ENCODE measurements at places on chromosomes 5 and 9. TPM values are rescaled to one million over a fixed set of nuclear protein-coding genes. Genes with fewer than 3 reads are reported as not detected.

GRCh38 chr5:132473019-132473531, 17.5 kb downstream of the IRF1 start:
- DNase-seq: no peak

DNA sequence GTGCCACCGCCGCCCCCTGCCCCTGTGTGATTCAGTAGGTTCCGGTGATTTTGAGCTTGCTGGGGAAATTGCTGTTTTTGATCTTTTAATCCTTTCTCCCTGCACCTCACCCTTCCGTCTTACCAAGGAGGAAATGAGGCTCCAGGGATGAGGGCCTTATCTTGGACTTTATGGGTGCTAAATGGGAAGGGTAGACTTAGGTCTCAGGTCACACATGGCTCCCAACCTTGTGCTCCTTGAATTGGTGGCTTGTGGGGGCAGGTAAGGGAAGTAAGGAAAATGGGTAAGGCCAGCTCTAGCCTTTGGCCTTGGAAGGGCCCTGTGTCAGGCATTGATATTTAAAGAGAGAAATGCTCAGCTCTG, 1.9 kb downstream of the ERGIC1 start:
- DNase-seq: no peak

GRCh38 chr9:37787059-37787458, 2.2 kb upstream of the EXOSC3 start:
- DNase-seq: no peak

- DNase-seq: no peak
Measured at GRCh38 chr5:103033696-103034095, 86.2 kb downstream of the GIN1 start.

DNA sequence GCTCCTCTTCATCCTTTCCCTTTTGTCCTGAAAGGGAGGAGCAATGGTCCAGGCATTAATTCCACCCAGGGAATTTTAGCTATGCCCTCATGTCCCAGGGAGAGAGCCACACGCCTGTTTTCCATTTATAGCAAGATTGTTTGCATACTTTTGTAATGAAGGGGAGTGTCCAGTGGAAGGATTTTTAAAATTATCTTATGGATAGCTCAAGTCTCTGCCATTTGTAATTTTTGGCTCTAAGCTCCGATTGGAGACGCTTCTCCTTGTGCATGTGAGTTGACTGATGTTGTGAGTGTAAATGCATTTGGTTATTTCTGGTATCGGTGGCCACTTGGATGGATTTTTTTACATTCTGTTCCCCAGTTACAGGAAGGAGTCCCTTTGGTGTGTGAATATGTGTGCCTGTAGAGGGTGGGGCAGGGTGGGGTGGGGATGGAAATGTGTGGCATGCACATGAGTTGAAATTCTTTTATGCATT, 7.2 kb upstream of the RPL26L1 start:
- DNase-seq: no peak

GRCh38 chr5:174355208-174355612, 309.7 kb downstream of the NSG2 start:
- no peak for DNase-seq

ZNF346 gene
- 34.4 TPM for total RNA-seq

S1PR3 gene
- 8.2 TPM for total RNA-seq

GRCh38 chr9:131943351-131943841, 136.3 kb downstream of the MED27 start:
- peak; percentile 23 for DNase-seq

ANKRD18B gene
- total RNA-seq: 21.6 TPM

DNA sequence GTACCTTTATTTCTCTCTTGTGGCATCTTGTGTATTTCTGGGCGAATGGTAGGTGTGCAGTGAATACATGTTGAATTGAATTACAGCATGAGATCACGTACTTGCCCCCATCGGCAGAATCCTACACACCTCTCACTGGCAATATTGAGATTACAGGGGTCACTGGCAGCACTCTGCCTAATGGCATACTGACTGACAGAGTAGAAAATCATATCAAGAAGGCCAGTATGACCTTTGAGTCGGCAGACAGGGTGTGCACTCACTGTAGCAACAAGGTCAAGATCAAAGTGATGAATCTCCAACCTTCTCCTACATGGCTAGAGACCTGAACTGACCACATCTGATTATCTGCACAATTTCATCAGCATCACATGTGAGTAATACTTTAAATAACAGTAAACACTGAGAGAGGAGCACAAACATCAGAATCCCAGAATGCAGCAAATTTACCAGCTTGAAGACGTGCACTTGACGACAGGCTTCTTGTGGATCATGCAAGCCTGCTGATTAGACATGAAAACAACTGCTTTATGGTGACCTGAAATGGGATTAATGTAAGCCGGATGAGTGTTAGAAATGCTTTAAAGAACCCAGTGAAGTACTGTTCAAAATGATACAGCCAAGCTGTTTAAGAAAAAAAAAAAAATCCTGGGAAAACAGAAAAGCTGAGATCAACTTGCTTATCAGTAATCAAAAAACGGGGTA, 267.1 kb upstream of the EFNA5 start:
- no peak for DNase-seq

DNA sequence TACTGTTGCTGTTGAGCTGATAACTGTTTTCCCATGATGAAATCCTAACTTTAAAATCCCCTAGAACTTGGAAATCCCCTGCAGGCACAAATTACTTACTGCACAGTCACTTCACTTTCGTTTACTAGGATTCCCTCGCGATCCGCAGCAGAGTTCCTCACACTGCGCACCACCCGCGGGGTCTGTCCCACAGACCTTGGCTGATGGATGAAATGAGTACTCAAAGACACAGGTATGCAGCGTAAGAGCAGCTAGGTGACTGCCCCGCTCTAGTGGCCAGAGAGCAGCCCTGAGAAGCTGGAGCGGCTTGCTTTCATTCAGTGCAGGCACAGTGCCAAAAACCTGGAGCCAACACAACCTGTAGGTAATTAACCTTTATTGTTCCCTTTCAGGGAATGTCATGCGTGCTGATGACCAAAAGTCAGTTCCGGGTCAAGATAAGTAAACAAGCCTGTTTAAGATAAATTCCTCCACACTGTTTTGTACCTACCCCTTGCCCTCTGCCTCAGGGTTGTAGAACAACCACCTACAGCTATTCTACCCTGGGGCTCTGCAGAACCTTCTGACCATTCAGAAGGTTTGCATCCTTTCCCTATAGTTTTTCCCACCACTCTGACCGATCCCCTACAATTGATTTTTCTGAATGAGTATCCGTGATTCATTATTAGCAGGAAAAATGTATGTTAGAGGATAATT, 191.2 kb downstream of the CDH9 start:
- no peak for DNase-seq

- DNase-seq: no peak
Measured at GRCh38 chr9:120742951-120743416, 28.7 kb upstream of the MEGF9 start.

GRCh38 chr9:20316372-20316771, 305.9 kb downstream of the MLLT3 start:
- DNase-seq: no peak

- DNase-seq: no peak
Measured at GRCh38 chr5:152689250-152689711, 284.2 kb upstream of the NMUR2 start.

CTXN3 gene
- not detected for total RNA-seq

DND1 gene
- 0.36 TPM for total RNA-seq

ALDH1A1 gene
- total RNA-seq: 427 TPM

GRCh38 chr9:74125941-74126340, 371.2 kb upstream of the RORB start:
- no peak for DNase-seq

CD14 gene
- 22.9 TPM for total RNA-seq

- no peak for DNase-seq
Measured at GRCh38 chr9:134360180-134360759, 34.0 kb downstream of the RXRA start.

DNA sequence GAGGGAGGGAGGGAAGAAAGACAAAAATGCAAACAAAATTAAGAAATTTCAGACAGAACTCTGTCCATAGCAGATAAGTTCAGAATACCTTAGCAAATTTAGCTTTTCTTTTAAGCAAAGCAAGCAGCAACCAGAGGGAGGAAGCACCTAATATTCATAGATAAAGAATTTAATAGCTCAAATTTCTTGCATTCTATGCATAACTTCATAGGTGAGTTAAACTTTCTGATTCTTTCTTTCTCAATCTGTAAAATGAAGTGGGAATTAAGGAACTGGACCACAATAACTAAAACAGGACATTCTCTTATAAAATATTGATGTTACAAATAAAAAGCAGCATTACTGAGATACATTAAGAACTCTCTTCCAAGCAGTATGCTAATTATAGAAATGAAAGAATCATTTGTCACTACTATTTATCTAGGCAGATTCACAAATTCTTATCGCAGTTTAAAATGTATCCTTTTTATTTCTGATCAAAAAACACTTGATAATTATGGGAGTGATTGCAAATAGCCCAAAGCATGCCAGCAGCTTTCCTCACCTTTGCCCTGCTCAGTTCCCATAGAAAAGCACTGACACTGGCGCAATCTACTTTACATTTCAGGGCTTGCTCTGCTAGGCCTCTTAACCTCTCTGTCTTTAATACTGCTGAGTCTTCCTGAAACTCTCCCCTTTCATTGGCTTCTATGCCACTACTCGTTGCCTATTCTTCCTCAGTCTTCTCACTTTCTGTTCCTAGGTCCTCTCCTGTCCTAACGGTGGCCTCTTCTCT, 341.8 kb downstream of the PIK3R1 start:
- no peak for DNase-seq
